Lung microvascular endothelial cell (primary cell): ENCODE measurements at places on chromosomes 1 and 21.
A peak's percentile ranks its signal among the peaks of the same experiment; 100 is the strongest.

- no peak for DNase-seq
Observed at GRCh38 chr1:221069178-221069903, 190.1 kb downstream of the HLX start.

GRCh38 chr1:28244549-28245251 is 8.8 kb downstream of the ATP5IF1 start:
- no peak for DNase-seq

- peak; percentile 38 for DNase-seq
Observed at GRCh38 chr1:27787895-27788294, 14.9 kb downstream of the STX12 start.

- no peak for DNase-seq
Observed at GRCh38 chr21:44557491-44558328, 885 bp downstream of the KRTAP10-3 start.

- DNase-seq, result no peak
Observed at GRCh38 chr1:6982860-6983259, 197.6 kb downstream of the CAMTA1 start.

GRCh38 chr1:234719454-234720251 is 109.7 kb upstream of the IRF2BP2 start:
- no peak for DNase-seq

- no peak for DNase-seq
Observed at GRCh38 chr1:50615036-50615750, 191.9 kb upstream of the DMRTA2 start.
